ENCODE measurements at places on chromosomes 2 and 18. TPM values are rescaled to one million over a fixed set of nuclear protein-coding genes. Genes with fewer than 3 reads are reported as not detected.

- H3K27ac ChIP-seq, result no peak overlapping the region
- H3K4me3 ChIP-seq, result no peak overlapping the region
- no peak for DNase-seq
- H3K4me1 ChIP-seq, result no peaks in the 10 kb centered on the region
- no peaks in the 10 kb centered on the region for H3K27me3 ChIP-seq
These were observed 2.0 kb downstream of the IL1A start for GRCh38 chr2:112782234-112782799.

DNA sequence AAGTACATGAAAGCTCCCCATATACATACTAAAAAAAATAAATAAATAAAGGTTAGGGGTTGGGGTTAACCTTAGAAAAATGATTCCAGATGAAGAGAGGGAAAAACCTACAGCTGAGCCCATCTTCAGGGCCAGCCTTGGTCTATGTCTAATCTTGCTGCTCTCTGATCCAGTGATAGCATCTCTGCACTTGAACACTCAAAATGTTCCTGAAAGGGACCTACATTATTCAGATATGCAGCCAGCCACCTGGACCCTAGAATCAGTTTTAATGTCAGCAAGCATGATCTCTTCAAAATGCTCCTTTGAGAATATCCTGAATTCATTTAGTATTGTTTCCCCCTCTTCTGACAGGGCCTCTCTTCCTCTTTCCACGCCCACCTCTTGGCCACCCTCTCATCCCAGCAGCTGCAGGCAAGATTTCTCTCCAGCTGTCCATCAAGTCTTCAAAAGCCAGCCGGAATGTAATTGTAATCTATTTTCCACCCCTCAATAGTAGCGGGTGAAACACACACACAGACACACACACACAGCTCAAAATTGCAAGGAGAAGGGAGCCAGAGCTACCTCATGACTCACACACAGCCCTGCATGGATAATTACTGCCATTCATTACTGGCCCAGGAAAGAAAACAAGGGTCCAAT, 135.5 kb downstream of the MYO3B start:
- no peaks in the 10 kb centered on the region for H3K36me3 ChIP-seq
- H3K4me3 ChIP-seq, result no peak overlapping the region
- no peaks in the 10 kb centered on the region for H3K27me3 ChIP-seq
- H3K27ac ChIP-seq, result no peak overlapping the region

DNA sequence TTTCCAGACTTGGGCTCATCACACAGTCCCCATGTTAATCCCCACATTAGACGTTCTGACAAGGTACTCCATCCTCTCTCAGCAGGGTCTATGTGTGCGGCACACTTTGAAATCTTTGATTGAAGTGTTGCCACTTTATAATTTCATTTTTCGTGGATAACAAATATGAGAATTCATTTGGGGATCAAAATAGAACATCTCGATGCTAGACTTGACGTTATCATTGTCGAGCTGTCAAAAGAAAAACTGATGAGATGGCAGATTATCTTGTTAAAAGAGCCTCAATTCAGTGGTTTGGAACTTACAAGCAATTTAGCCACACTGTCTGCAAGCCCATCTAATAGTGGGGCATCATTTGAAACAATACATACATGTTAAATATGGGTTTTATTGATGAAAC, 91.2 kb upstream of the SULT1C3 start:
- no peak for DNase-seq
- no peak overlapping the region for H3K27ac ChIP-seq
- H3K4me3 ChIP-seq, result no peak overlapping the region
- no peaks in the 10 kb centered on the region for H3K27me3 ChIP-seq

ZFAND2B gene
- 60.8 TPM for total RNA-seq

DNA sequence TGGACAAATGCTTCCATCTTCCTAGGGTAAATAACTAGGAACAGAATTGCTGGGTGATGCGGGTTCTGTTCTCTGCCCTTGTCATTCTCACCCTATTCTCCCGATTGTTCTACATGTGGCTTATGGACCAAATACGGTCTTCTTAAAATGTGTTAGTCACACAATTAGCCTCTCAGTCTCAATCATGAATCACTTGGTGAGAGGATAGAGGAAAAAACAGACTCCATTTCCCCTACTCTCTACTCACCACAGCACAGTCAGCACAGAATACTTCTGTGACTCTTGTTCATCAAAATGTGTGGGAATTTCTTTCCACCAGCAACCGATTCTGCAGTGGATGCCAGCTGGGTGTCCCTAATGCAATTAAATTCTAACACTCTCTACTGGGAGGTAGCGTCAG, 125.2 kb downstream of the SH3BP4 start:
- H3K36me3 ChIP-seq, result no peaks in the 10 kb centered on the region
- no peaks in the 10 kb centered on the region for H3K4me1 ChIP-seq
- no peaks in the 10 kb centered on the region for H3K27me3 ChIP-seq
- no peak overlapping the region for H3K4me3 ChIP-seq

DNA sequence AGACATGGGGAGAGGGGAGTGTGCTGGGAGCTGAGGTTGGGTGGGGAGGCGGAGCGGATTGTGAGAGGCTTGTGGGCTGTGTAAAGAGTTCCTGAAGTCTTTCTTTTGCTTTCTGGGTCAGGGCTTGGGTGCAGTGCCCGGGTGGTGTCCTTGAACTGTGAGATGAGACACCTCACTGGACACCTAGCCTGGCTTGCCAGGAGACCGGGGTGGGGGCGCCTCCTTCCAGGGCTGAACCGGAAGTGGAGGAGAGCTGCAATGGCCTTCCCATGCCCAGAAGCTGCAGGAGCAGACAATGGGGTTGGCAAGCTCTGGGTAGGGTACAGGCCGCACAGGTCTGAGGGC, 4.3 kb downstream of the TMEM37 start:
- H3K27ac ChIP-seq, result no peak overlapping the region
- H3K36me3 ChIP-seq, result no peaks in the 10 kb centered on the region
- no peak overlapping the region for H3K4me3 ChIP-seq

DNA sequence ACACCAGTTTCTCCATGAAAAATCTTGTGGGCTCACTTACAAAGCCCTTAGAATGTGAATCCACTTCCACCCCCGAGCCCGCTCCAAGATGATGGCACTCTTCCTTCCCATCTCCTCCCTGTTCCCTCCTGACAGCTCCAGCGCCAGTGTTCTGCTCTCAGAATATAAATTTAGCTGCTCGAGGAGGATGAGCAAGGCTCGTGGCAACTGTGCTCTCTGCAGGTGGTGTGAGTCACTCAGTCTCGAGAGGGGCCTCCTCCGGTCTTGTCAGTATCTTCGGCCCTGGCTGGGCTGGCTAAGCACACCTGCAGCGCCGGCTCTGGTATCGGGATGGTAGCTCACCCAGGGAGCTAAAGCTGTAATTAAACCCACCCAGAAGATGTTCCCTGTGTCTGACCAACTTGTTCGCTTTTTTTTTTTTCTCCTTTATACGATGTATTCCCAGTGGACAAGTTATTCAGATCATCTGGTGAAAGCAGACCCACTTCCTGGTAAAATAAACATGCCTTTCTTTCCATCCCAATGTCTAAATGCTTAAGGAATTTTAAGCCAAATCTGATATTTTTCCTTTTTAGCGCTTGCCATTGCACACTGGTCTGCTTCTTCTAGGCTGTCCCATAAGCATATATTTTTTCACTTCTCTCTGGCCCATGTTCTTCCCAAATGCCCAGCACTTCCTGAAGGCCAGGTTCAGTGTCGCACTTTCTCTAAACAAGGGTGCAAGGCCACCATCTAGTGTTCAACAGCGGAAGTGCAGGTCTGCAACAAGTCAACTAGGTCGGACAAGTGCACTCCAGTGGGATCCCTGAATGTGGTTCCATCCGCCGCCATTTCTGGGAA, 31.4 kb upstream of the YPEL5 start:
- H3K27me3 ChIP-seq, result no peaks in the 10 kb centered on the region
- no peaks in the 10 kb centered on the region for H3K4me1 ChIP-seq
- H3K4me3 ChIP-seq, result no peak overlapping the region

WDPCP gene
- 47.3 TPM for total RNA-seq

ARHGAP28 gene
- total RNA-seq, result 7.5 TPM

DNA sequence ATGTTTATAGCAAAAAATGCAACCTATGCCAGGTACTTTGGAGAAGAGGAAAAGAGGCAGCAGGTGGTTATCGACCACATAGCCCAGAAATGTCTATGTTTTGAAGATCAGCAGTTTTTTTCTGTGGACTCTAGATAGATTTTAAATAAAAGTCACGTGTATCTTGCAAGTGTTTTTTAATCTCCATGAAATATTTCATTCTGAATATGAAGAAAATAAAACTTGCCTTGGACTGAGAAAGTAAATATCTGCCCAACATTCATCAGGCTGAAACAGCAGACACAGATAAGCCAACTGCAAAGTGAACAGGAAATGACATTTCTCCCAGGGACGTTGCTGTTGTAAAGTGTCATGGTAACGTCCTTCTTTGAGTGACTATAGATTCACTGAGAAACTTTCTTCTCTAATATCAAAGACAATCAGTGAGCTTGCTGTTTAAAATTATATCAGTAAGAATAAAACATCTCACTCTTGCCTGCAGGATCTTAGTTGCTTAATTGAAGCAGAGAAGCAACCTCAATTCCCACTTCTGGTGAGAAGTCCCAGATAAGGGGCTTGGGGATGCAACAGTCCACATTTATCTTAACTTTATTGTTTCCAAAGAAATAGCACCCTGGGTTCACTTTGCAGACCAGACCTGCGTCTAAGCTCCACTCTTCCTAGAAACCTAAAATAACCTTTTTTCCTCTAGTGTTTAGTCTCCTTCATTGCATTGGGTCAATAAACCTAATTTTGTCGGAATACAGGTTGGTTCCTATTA, 6.3 kb downstream of the MYOM1 start:
- no peaks in the 10 kb centered on the region for H3K36me3 ChIP-seq
- H3K27me3 ChIP-seq, result no peaks in the 10 kb centered on the region
- peaks cover 79% of the 10 kb centered on the region for H3K4me1 ChIP-seq
- H3K27ac ChIP-seq, result peak overlapping the region; percentile 90

Measured in gastrocnemius medialis (tissue), 4 donors.